Ovary (tissue), 10 donors: ENCODE measurements at places on chromosomes 16 and 17. TPM values are rescaled to one million over a fixed set of nuclear protein-coding genes. Genes with fewer than 3 reads are reported as not detected.

Gene VAT1L
- 0.33 TPM for total RNA-seq

Gene ABCA10
- total RNA-seq: 65.7 TPM

Gene COX6A2
- not detected for total RNA-seq

Gene ABCA8
- total RNA-seq: 218 TPM

Gene KRT20
- not detected for total RNA-seq

Gene TBC1D3G
- total RNA-seq: not detected

Gene LASP1
- 79.7 TPM for total RNA-seq

Gene PIRT
- total RNA-seq: not detected

Gene HS3ST3B1
- total RNA-seq: 3.9 TPM

Gene USP31
- 7.0 TPM for total RNA-seq

DNA sequence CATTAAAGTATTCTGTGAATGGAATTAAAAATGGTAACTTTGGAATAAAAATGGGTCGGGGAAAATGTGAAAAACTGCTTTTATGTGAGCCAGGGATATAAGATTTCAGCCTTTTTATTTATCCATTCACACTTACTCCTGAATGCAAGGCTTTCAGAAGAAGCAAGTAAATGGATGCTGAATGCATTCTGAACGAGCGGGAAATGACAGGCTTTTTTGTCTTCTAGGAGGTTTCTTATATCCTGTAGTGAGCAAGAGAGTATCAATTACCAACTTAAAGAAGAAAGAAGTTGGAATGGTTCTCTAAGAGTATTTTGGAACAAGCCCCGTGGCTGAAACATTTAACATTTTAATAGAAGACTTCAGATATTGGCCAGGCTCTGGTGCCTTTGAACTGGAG lies 36.0 kb downstream of the NUP93 start:
- H3K4me3 ChIP-seq: no peak overlapping the region
- H3K36me3 ChIP-seq: no peaks in the 10 kb centered on the region
- H3K4me1 ChIP-seq: no peaks in the 10 kb centered on the region
- no peaks in the 10 kb centered on the region for H3K27me3 ChIP-seq

DNA sequence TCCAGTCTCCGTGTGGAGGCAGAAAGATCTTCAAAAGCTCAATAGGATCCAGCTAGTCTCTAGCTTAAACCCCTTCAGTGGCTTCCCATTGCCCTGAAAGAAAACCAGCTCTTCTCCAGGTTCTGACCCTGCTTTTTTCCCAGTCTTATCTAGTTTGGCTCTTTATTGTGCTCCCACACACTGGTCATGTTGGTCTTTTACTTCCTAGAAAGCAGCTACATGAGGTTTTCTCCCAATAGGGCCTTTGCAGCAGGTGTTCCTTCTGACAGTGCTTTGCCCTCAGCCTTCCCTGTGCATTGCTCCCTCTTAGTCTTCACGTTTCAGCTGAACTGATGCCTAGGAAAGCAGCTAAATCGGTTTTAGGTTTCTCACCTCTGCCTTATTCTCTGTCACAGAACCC lies 21.7 kb upstream of the ABCA3 start:
- H3K36me3 ChIP-seq: no peaks in the 10 kb centered on the region
- H3K4me1 ChIP-seq: peaks cover 4% of the 10 kb centered on the region
- no peak for DNase-seq
- H3K27me3 ChIP-seq: no peaks in the 10 kb centered on the region

GRCh38 chr17:73308017-73308823 lies 3.6 kb downstream of the CDC42EP4 start:
- H3K27ac ChIP-seq: peak overlapping the region; percentile 95
- peak overlapping the region; percentile 100 for H3K4me3 ChIP-seq
- DNase-seq: peak; percentile 93
- H3K27me3 ChIP-seq: no peaks in the 10 kb centered on the region
- no peaks in the 10 kb centered on the region for H3K36me3 ChIP-seq

GRCh38 chr17:78618264-78619066 lies 41.3 kb upstream of the DNAH17 start:
- H3K27me3 ChIP-seq: no peaks in the 10 kb centered on the region
- no peaks in the 10 kb centered on the region for H3K36me3 ChIP-seq
- no peak overlapping the region for H3K27ac ChIP-seq

GRCh38 chr17:34068571-34068970 lies 186.5 kb upstream of the CCL2 start:
- no peak overlapping the region for H3K27ac ChIP-seq
- H3K4me3 ChIP-seq: no peak overlapping the region
- H3K4me1 ChIP-seq: no peaks in the 10 kb centered on the region
- no peak for DNase-seq

DNA sequence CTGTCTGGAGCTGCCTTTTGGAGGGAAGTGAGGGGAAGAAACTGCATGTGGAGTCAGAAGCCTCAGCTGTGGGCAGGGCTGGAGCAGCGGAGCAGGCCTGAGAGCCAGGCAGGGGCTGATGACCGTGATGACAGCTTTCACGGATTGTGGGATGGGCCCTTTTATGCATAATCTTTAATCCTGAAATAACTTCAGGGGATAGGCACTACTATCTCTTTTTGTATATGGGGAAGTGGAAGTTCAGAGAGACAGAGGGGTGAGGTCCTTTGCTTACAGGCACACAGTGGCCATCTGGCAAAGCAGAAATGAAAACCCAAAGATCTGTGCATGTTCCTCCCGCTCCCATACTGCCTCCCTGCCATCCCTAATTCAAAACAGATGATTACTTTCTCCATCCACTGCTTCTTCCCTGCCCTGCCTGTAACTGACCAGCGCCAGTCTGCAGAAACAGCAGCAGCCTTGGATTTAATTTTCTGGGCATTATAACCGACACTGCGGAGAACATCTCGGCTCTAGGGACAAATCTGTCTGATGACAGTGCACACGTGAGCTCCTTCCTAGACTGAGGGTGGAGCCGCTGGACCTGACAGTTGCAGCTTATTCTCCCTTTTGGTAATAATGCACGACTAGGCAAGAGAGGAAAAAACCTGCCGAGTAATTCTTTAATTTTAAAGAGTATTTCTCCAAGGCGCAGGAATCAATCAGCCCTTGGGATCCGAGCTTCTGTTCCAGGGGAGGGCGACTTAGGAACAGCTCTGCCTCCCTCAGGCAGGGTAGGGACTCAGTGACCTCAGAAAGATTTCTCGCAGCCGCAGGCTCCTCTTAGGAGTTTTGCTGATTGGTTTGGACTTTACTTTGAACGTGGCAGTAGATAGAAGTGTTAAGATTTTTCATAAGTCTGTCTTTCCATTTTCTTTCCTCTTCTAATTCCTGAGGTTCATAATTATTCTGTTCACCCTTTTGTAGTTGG lies 95.4 kb downstream of the UTP18 start:
- H3K4me3 ChIP-seq: no peak overlapping the region
- no peak overlapping the region for H3K27ac ChIP-seq
- DNase-seq: no peak
- no peaks in the 10 kb centered on the region for H3K27me3 ChIP-seq
- peaks cover 6% of the 10 kb centered on the region for H3K4me1 ChIP-seq

- no peaks in the 10 kb centered on the region for H3K36me3 ChIP-seq
- no peak overlapping the region for H3K4me3 ChIP-seq
- no peaks in the 10 kb centered on the region for H3K27me3 ChIP-seq
- DNase-seq: no peak
Observed at GRCh38 chr16:56246051-56246817, 54.9 kb downstream of the GNAO1 start.

GRCh38 chr16:1129106-1129960 lies 23.6 kb upstream of the CACNA1H start:
- H3K36me3 ChIP-seq: no peaks in the 10 kb centered on the region
- no peaks in the 10 kb centered on the region for H3K4me1 ChIP-seq
- H3K27me3 ChIP-seq: no peaks in the 10 kb centered on the region
- H3K27ac ChIP-seq: no peak overlapping the region

DNA sequence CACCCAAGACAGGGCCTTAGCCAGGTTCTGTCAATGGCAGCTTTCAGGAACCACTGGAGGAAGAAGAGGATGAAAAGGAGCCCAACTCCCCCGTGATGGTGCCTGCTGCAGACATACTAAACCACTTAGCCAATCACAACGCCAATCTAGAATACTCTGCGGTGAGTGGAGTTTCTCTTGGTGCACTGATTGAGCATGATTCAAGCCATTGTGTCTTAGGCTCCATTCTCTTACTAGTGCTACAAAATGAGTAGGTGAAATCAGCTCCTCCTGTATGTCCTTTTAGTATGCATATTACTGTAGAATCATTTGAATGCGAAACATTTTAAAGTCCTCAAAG lies 1.4 kb downstream of the SETD6 start:
- no peak for DNase-seq
- H3K4me1 ChIP-seq: peaks cover 3% of the 10 kb centered on the region
- no peak overlapping the region for H3K27ac ChIP-seq
- no peaks in the 10 kb centered on the region for H3K27me3 ChIP-seq
- no peaks in the 10 kb centered on the region for H3K36me3 ChIP-seq

GRCh38 chr17:20189979-20190378 lies 180.8 kb downstream of the SPECC1 start:
- no peak for DNase-seq
- H3K4me3 ChIP-seq: no peak overlapping the region
- H3K4me1 ChIP-seq: peaks cover 23% of the 10 kb centered on the region
- no peaks in the 10 kb centered on the region for H3K36me3 ChIP-seq
- H3K27me3 ChIP-seq: no peaks in the 10 kb centered on the region

- no peak overlapping the region for H3K4me3 ChIP-seq
- H3K36me3 ChIP-seq: no peaks in the 10 kb centered on the region
- no peak overlapping the region for H3K27ac ChIP-seq
- no peaks in the 10 kb centered on the region for H3K4me1 ChIP-seq
- no peaks in the 10 kb centered on the region for H3K27me3 ChIP-seq
Observed at GRCh38 chr17:33404070-33404819, 111.2 kb upstream of the ASIC2 start.

GRCh38 chr16:5770118-5770517 lies 672.5 kb upstream of the EEF2KMT start:
- H3K4me3 ChIP-seq: no peak overlapping the region
- no peak for DNase-seq
- no peaks in the 10 kb centered on the region for H3K4me1 ChIP-seq
- no peaks in the 10 kb centered on the region for H3K27me3 ChIP-seq

DNA sequence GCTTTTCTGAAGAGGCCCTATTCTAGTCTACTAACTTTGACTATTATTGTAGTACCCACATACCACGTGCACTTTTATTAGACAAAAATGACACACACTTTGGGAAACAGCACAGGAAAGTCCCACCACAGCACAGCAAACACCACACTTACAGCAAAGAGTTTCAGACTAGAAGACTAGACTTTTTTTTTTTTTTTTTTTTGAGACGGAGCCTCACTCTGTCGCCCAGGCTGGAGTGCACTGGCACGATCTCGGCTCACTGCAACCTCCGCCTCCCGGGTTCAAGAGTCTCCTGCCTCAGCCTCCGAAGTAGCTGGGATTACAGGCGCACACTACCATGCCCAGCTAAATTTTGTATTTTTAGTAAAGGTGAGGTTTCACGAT lies 20.1 kb downstream of the YWHAE start:
- no peaks in the 10 kb centered on the region for H3K27me3 ChIP-seq
- DNase-seq: no peak
- peaks cover 38% of the 10 kb centered on the region for H3K4me1 ChIP-seq
- no peaks in the 10 kb centered on the region for H3K36me3 ChIP-seq
- no peak overlapping the region for H3K27ac ChIP-seq

GRCh38 chr17:6639586-6640535 lies 650 bp downstream of the KIAA0753 start:
- H3K27me3 ChIP-seq: no peaks in the 10 kb centered on the region
- H3K27ac ChIP-seq: peak overlapping the region; percentile 62
- DNase-seq: peak; percentile 62
- peak overlapping the region; percentile 76 for H3K4me3 ChIP-seq
- H3K36me3 ChIP-seq: no peaks in the 10 kb centered on the region

DNA sequence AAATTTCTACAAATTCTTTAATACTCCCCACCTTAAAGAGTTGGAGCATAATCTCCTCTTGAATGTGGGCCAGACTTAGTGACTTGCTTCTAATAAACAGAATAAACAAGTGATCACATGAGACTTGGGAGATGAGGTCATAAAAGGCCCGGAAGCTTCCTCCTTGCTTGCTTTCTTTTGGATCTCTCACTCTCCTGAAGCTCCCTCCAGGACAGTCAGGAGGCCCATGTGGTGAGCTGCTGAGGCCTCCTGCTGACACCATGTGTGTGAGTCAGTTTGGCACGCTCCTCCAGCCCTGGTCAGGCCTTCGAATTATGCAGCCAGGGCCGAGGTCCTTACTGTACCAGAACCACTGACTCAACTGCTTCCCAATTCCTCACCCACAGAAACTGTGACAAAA lies 53.2 kb downstream of the NDEL1 start:
- no peaks in the 10 kb centered on the region for H3K36me3 ChIP-seq
- no peak overlapping the region for H3K27ac ChIP-seq
- H3K4me3 ChIP-seq: no peak overlapping the region
- no peaks in the 10 kb centered on the region for H3K4me1 ChIP-seq
- H3K27me3 ChIP-seq: no peaks in the 10 kb centered on the region
- DNase-seq: peak; percentile 48

- peak overlapping the region; percentile 70 for H3K4me3 ChIP-seq
- peak overlapping the region; percentile 95 for H3K27ac ChIP-seq
- H3K27me3 ChIP-seq: no peaks in the 10 kb centered on the region
- DNase-seq: peak; percentile 79
- H3K36me3 ChIP-seq: no peaks in the 10 kb centered on the region
Observed at GRCh38 chr16:71723537-71724319, 773 bp downstream of the PHLPP2 start.

- H3K27me3 ChIP-seq: no peaks in the 10 kb centered on the region
- H3K4me3 ChIP-seq: no peak overlapping the region
- no peak for DNase-seq
Observed at GRCh38 chr17:2450016-2450650, 49.3 kb upstream of the MNT start.

DNA sequence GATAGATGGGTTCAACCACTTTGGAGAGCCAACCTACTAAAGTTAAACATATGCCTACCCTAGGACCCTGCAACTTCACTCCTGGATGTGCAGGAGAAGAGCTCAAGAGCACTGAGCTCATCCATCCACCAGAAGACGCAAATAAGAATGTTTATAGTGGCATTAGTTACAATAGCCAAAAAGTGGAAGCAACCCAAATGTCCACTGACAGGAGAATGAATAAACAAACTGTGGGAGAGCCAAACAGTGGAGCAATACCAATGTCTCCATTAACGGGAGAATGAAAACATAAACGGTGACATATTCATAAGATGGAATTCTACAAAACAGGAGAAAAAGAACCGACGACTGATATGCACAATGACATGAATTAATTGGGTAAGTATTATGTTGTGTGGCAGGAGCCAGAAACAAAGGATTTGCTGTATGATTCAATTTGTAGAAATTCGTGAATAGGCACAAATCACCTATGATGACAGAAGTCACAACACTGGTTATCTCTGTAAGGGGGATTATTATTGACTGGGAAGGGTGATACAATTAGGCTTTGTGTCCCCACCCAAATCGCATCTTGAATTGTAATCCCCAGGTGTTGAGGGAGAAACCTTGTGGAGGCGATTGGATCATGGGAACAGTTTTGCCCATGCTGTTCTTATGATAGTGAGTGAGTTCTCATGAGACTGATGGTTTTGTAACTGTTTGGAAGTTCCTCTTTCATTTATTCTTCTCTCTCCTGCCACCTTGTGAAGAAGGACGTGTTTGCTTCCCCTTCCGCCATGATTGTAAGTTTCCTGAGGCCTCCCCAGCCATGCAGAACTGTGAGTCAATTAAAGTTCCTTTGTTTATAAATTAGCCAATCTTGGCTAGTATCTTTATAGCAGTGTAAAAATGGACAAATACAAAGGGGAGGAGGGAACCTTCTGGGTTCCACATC lies 57.9 kb upstream of the PLCG2 start:
- peaks cover 5% of the 10 kb centered on the region for H3K4me1 ChIP-seq
- H3K27me3 ChIP-seq: no peaks in the 10 kb centered on the region
- no peak for DNase-seq
- no peak overlapping the region for H3K4me3 ChIP-seq
- H3K27ac ChIP-seq: no peak overlapping the region
